ENCODE measurements at places on chromosomes 2 and 18.

DNA sequence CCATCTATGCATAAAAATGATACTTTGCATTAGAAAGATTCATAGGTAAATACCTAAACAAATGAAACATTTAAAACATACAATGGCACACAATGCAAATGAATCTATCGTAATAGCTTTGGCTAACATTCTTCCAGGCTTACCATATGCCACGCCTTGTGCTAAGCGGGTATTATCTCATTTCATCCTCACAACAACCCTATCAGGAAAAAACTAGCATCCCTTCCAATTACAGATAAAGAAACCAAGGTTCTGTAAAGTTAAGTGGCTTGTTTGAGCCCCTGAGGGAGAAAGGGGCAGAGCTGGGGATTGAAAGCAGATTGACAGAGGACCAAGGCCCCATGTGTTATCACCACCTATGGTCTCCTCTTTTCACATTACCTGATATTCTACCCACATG, 145.4 kb upstream of the ETAA1 start:
- DNase-seq, result no peak

DNA sequence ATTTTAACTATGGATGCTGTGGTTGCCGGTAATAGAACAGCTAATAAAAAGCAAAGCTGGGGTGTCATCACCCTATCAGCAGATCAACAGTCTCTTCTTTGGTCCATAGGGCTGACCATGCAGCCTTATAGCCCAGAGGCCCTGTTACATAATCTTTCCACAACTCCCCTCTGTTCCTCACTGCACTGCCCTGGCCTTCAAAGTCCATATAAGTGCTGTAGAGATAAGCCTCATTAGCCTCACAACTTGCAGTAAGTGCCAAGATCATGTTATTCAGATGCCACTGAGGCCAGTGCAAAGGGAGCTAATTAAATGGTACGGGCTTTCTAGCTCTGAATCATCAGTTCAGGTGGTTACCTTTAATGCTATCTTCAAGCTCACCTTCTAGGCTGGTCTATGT, 89.7 kb upstream of the CXCR4 start:
- DNase-seq, result no peak

GRCh38 chr2:203451689-203452088, 83.4 kb downstream of the RAPH1 start:
- DNase-seq, result no peak

DNA sequence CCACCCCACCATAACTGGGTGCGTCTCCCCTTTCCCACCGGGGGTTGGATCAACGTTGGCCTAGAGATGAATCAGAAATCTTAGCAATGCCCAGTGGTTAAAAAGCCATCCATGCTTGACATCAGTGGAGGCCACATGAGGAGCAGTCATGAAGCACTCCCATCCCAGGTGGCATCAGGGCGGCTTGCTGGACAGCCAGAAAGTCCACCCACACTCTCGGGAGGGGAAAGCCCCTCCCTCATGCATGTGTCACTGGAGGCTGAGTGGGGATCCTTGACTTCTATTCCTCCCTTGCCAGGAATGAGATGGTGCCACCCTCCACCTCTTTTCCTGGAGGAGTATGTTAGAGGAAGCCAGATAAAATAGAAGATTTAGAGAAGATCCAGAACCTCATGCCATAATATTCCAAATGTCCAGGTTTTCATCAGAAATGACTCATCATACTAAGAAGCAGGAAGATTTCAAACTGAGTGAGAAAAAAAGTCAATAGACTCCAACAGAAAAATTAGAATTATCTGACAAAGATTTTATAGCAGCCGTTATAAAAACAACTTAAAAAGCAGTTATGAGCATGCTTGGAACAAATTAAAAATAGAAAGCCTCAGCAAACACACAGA, 507.1 kb upstream of the ID2 start:
- DNase-seq, result no peak

GRCh38 chr2:203510941-203511305, 24.2 kb downstream of the RAPH1 start:
- DNase-seq, result no peak

DNA sequence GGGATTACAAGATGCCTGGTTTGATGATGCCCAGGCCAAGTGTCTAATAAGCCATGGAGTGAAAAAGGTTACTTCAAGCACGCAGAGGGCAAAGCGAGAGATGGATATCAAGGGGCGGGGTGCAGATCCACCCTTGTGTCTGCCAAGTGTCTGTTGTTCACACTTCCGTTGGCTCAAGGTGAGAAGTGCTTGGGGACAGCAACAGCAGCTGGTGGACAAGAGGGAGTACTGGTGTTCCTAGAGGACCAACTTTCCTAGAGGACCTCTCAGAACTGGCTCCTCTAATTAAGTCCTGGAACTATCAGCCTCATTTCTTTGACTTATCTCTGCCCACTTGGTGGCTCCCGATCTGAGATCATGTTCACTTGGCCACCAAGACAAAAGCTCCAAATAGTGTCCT, 299.1 kb downstream of the PRKCE start:
- DNase-seq, result no peak

DNA sequence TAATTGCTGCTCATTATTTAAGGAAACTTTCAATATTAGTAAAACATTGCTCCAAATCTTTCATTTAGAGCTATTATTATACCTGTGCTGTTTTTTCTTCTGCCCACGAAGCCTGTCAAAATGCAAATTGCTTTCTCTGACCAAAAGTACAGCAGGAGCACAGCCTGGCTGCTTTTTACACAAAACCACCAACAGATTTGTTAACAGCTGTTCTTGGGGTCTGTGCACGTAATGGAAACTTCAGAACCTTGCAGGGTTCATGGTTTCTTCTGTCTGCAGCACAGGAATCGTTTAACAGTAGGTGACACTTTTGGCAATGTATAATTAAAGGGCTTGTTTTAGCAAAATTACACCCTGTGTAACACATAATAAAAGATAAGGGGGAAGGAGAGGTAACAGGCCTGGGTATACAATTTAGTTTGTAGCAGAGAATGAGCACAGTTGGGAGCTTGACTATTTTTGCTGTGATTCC, 447.3 kb downstream of the KCNJ3 start:
- no peak for DNase-seq

GRCh38 chr2:71453404-71454220, at the start of gene DYSF:
Gene DYSF (plus strand): TSS chr2:71453561.
- DNase-seq, result no peak

- DNase-seq, result no peak
Measured at GRCh38 chr2:112835061-112835501, 1.5 kb downstream of the IL1B start.

DNA sequence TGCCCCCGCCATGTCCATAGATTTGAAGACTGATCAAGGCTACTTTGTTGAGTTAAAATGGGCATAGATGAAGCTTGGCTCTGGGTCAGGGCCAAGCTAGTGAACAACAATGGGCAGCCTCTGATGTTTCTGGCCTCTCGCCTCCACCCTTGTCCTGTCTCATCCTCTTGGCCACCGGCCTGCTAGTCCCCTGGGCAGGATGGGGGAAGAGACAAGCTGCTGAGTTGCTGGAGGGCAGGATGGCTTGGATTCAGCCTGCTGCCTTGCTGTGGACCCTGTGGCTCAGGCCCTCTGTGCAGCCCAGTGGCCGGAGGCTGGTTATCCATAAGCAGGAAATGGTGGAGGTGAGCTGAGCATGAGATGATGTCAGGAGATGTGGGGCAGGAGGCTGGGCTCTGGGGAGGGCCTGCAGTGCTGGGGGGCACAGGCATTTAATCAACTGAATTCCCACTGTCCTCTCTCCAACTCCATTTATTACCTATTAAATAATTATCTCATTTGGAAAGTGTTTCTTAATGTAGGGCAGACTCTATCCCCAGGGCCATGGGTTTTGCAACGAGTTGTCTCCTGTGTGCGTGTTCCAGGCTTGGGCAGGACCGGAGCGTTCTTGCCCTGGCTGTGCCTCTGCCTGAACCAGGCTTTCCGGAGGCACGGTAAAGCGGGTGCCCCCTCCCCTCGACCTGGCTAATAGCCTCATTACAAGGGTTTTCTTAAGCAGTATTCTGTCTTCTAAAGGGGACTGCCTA, 122.9 kb downstream of the GLI2 start:
- DNase-seq, result no peak

GRCh38 chr2:143901185-143901842, 618.6 kb downstream of the ZEB2 start:
- DNase-seq, result no peak

- DNase-seq, result no peak
Measured at GRCh38 chr2:158414538-158414937, 42.0 kb downstream of the CCDC148 start.

DNA sequence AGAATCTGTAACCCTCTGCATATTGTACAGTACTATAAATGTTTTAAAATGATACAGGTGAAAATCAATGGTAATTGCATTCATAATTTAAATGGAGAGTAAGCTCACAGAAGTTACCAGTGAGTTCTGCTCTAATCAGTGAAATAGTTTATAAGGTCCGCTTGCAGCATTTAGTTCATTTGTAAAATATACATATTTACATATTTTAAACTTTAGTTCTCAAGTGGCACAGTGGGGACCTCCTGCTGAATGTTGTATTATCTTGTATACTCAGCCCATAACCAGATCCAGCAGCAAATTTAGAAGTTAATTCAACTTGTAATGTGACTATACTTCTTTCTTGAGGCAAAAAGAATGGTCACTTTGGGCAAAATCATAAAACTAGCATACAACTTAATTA, 41.7 kb upstream of the TBR1 start:
- DNase-seq, result no peak

DNA sequence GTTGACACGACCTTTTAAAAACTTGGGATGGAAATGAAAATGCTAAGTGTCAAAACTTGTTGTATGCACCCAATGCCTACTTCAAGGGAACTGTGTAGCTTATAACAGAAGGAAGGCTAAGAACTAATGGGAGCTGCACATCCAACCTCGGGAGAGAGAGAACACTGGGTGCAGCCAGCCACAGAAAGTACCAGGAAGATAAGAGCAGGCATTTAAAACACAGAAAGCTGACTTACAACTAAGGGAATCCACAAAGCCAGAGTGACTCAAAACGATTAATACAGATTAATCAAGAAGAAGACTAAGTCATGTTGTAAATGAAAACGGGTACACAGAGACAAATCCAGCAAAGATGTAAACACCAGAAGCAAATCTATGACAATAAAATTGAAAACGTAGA, 113.4 kb downstream of the HDAC4 start:
- DNase-seq, result no peak

DNA sequence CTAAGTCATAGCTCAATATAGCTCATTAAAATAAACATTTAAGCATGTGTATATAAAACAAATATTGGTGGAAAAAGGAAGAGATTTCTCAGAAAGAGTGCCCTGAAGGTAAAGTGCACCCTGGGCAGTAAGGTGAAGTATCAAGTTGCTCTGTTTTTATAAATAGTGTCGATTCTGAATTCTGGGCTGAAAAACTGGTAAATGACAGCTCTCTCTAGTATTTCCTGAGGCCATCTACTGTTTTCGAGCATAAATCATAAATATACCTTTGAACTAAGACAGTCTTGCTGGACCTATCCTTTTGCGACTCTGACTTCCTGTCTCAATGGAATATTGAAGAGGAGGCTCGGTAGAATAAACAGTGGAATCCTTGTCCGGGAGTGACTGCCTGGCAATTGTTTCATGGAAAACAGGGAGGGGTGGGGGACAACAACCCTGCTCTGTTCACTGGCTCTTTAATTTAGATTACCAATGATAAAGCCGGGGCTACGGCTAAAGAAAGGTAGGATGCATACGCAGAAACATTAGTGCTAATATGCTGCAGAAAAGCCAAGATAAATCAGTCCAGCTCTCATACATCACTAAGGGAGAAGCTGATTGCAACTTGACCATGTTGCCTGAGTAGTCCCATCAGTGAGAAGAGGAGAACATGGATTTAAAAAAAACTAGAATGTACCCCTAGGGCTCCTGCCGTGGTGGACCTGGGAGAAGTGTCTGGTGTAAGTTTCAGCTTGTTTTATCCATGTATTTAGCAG, 124.1 kb downstream of the RAPGEF4 start:
- DNase-seq, result no peak

- peak; percentile 89 for DNase-seq
Measured at GRCh38 chr18:58687871-58688308, 16.6 kb downstream of the MALT1 start.

- DNase-seq, result no peak
Measured at GRCh38 chr2:219650426-219651248, 23.2 kb downstream of the SLC4A3 start.

DNA sequence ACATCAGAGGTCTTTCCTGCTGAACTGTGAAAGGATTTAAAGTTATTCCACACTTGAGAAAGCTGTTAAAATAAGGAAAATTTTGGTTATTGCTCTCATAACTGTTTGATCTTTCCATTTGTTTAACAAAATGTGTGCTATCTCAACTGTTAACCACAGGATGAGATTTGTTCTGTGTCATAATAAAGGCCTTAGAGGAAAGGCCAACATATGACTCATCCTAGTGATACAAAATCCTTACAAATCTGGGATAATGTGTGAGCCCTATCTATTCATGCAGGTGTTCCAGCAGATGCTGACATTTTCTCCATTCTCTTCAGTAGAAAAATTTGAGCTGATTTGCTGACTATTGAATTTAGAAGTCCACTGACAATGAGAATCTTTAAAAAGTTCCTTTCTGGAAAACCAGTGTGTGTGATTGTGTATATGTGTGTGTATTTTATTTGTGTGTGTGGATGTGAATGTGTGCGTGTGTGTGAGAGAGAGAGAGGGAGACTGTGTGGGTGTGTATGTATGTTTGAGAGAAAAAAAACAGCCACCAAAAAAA, 1111.9 kb upstream of the GYPC start:
- no peak for DNase-seq

GRCh38 chr2:113138428-113139322, 11.3 kb downstream of the IL1RN start:
- DNase-seq, result peak; percentile 82

DNA sequence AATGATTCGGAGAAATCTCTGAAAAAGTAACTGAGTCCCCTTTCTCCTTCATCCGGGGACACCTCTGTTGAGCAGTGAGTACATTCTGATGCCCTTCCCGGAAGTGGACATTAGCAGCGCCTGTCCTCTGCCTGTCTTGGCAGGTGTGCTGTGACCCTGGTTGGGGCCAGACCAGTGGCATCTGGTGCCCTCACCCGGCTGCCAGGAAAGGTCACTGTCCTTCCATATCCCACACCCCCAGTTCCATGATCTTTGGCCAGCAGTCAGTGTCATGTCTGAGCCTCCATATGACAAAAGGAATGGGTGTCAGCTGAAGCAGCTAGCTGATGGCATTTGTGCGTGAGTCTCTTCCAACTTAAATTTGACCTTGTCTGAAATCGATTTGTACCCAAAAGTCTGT, 128.1 kb downstream of the NCK2 start:
- no peak for DNase-seq
